Stimulated activated CD8-positive, alpha-beta memory T cell treated with anti-CD3 and anti-CD28 coated beads, Interleukin-7, amount 100 ng/mL, for 1 hour (primary cell): ENCODE measurements at places on chromosomes 2 and 18.

DNA sequence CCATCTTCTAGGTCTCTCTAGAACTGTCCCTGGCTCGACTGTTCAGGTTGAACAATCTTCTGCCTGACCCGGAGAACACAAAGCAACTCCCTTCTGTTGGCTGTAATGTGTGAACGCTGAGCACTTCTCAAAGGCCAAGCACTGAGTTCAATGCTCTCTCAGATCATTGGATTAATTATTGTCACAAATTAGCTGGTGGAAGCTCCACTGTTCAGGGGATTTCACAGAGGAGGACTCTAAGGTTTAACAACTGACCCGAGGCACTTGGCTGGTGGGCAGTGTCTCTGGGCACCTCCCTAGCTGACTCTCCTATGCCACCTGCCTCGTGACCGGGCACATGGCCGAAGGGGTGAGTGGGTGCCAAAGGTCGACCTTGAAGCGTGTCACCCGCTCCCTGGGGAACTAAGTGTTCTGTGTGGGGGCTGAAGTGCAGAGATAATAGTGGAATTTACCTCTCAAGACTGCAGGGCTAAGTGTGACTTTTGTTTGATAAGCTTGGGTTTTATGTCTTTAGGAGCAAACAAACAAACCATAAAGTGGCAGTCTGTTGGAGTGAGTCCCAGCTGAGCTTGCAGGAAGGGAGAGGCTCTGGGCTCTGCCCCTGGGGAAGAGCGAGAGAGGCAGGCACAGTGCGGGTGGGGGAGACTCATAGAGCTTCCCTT, 64.8 kb downstream of the BCL2L11 start:
- no peak for DNase-seq

DNA sequence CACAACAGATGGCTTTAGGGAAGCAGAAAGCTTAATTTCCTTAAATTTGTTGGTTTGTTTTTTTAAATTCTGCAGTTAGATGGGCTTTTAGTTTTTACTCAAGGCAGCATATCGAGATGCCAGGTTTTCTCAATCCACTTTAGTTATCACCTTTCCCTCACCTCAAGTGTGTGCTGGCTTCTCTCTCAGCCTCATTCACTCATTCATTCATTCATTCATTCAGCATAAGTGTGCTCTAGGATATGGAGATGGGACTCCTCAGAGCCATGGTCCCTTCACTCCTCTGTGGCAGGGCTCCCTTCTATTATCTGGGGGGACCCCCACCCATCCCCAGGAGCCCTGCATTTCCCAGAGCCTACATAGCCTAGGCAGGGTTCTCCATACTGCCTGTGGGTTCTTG, 19.0 kb downstream of the VIL1 start:
- no peak for DNase-seq

DNA sequence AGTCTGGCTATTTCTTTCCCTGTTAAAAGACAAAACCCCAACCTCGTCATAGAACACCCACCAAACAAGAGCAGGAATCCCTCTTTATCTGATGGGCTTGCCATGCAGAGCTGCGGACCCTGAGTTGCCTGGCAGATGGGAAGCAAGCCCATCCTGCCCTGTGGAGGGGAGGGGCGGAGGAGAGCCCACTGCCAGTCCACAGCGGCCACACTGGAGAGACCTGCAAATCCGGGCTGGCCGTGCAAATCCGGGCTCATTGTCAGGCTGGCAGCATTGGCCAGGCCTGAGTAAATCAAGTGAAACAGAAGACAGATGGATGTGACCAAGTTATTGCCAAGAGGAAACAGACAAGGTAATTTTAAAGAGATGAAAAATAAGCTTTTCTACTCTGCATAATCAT, 22.0 kb downstream of the MYL12B start:
- no peak for DNase-seq

- no peak for DNase-seq
Measured at GRCh38 chr2:2328848-2329247, 2.2 kb downstream of the MYT1L start.

DNA sequence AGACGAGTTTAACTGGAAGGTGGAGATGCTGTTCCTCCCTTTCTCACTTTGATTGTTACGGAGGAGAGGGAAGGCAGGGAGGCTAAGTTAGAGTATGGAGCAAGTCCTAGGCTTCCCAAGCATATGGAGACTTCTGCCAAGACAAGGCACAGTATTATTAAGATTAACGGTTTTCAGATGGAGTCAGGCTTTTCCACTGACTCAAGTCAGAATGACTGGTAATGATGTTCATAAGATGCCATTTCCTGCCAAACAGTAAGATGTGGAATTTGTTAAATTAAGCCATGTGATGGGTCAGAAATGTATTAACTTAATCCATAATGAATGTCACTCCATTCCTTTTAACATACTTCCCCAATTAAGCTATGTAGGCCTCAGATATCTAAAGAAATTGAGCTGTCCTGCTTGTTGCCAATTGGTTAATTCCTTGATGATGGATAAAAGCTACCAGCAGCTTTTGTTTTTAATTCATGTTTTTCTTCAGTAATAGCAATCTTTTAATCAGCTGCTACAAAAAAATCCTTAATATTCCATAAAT, 383.7 kb downstream of the ZNF521 start:
- DNase-seq = no peak

- no peak for DNase-seq
Measured at GRCh38 chr18:71441156-71441555, 1103.0 kb downstream of the CBLN2 start.

DNA sequence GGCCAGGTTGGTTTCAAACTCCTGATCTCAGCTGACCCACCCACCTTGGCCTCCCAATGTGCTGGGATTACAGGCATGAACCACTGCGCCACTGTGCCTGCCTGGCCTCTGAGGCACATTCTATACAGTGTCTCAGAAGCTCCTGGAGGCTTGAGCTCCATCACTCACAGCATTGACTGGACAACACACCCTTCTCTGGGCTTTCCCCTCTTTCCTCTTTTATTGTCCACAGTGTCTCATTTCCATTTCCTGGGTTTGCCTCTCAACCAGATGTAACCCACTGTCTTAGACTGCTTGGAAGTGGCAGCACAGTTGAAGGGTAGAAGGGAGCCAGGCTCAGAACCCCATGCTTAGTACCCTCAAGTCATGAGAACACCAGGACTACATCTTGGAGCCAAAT, 208.1 kb downstream of the MTX2 start:
- DNase-seq = no peak

DNA sequence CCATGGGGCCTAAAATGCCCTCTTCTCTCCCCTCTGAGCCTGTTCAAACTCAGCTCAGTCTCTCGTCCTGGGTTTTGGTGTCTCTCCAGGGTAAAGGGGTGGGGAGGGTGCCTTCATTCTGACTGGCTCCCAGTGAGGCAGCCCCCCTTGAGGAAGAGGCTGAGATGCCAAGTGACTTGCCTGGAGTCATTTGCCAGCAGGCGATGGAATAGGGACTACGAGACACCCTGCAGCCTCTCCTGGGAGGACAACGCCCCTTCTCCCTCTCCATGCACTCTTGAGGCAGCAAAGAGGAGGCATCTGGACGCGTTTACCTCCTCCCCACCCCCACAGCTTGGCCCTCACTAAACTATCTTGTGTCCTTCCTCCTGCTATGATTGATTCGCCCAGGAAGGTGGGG, 760 bp upstream of the STON1 start:
- no peak for DNase-seq

DNA sequence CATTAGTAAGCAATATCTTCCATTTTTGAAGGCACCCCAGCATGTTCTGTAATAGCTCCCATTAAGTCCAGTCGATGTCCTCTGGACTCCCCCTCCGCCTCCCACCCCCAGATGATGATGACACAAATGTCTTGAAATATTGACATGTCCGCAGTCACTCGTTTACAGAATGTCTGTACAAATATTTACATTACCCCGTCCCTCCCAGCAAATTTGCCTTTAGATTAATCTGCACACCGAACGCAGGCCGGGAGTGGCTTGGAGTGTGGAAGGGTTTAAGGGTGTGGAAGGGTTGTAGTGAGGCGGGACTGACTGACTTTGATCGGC, 853 bp upstream of the OSBPL6 start:
- no peak for DNase-seq

GRCh38 chr2:150404147-150404546, 83.3 kb downstream of the RND3 start:
- DNase-seq = no peak

DNA sequence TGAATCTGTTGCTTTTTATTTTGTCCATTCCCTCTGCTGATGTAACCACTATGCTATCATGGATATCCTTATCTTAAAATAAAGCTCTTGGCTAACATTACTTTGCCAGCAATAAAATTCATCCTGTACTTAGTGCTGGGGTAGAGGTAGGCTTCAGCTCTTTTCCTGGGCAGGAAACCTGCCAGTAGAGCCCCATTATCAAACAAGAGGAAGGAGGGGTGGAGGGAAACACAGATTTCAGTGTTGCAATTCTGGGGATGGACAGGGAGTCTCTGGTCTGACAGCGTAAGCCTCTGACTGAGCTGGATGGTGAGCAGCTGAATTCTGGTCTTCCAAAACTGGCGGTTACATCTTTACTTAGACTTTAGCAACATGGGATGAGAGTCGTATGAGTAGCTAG, 47.5 kb downstream of the CASP8 start:
- DNase-seq = no peak

- no peak for DNase-seq
Measured at GRCh38 chr2:85772841-85773491, 19.2 kb downstream of the ATOH8 start.

DNA sequence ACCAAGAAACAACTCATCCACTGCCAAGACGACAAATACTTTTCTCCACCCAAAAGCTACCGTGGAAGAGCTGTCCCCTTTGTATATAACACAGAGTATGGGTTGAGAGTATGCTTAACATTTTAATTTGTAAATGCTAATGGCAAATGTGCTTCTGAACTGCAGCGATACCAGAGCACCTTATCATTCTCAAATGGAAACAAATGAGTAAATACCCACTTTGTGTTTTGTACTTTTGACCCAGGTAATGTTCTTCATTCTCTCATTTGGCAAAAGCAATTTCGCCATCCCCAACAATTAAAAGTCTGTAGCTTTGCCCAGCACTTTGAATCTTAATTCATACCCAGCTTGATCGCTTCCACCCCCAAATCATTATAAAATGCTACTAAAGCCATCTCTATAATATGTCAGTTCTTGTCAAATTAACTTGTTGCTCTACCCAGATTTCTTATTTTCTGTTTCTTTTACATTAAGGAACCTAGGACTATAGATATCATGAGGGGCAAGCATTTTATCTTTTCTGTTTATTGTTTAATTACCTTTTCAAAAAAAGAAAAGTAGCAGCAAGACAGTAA, 6.2 kb upstream of the POU3F3 start:
- no peak for DNase-seq

DNA sequence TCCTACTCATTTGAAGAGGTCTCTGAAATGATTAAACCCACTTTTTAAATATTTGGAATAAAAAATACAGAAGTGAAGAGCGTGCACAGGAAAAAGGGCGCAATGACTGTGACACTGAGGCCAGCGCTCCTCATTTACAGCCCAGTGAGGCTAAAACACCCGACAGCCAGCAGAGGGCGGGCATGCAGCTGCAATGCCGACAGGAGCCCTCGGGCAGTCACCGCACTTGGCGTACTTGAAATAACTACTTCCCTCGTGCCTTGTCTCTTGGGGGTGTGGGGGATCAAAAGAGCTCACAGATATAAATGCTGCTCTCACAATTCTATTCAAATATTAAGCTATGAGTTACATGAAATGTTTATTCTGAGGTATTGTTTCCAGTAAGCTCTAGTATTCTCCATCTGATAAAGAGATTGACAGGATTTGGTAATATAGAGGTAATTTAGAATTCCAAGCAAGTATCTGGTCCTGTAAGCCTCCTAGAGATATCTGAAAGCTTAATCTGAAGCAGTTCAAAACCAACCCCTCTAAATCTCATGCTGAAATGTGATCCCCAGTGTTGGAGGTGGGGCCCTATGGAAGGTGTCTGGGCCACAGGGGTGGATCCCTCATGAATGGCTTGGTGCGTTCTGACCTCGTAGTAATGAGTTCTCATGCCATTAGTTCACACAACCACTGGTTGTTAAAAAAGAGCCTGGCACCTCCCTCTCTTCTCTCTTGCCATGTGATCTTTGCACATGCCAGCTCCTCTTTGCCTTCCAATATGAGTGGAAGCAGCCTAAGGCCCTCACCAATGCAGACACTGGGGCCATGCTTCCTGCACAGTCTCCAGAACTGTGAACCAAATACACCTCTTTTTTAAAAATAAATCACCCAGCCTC, 93.6 kb downstream of the ZAP70 start:
- peak; percentile 59 for DNase-seq

GRCh38 chr2:63755216-63755615, 86.5 kb upstream of the UGP2 start:
- DNase-seq = no peak

- no peak for DNase-seq
Measured at GRCh38 chr2:71785516-71785981, 332.2 kb downstream of the DYSF start.

- no peak for DNase-seq
Measured at GRCh38 chr2:36318547-36318946, 37.0 kb upstream of the CRIM1 start.
